ENCODE measurements at places on chromosomes 7 and 10. TPM values are rescaled to one million over a fixed set of nuclear protein-coding genes. Genes with fewer than 3 reads are reported as not detected.

The GPR85 gene
- total RNA-seq = 13.6 TPM

The UTF1 gene
- total RNA-seq = not detected

- no peak for DNase-seq
Measured at GRCh38 chr10:34813626-34814222, 1.4 kb downstream of the PARD3 start.

GRCh38 chr10:130696870-130697269, 560.7 kb downstream of the GLRX3 start:
- no peak for DNase-seq
